CD8-positive, alpha-beta T cell (primary cell): ENCODE measurements at places on chromosomes 6 and 20. TPM values are rescaled to one million over a fixed set of nuclear protein-coding genes. Genes with fewer than 3 reads are reported as not detected.

DNA sequence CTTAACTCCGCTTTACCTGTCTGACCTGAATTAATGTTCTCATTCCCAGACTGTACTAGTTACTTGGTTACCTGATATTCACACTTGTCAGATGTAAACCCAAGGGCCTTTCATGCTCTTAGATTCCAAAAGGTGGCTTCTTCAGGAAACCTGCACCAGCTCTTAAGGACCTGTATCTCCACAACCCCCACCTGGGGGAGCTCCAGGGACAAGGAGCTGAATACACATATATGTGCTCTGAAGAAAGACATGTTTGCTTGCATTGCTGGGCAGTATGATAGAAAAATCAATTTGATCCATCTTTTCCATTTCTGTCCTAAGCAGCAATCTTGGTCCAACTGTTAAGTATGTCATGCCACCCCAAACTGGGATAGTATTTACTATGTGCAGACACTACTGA is 64.8 kb upstream of the POU3F2 start:
- DNase-seq = no peak

DNA sequence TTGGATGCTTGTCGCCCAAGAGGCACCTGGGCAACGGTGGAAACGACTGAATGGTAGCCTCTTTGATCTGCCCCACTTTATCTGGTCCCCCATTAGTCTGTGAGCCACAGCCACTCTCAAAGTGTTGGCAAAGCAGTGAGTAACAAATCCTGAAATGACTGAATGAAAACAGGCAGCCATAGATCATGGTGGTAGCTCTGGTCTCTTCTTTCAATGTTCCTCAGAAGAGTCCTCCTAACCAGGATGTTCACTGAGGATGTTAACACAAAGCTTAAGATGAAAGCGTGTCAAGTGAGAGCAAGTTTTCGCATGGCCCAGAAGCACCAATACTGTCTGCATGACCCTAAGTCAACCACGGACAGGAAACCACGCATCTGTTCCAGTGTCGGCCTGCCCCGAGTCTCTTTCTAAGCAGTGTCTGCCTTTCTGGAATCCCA is 107.3 kb downstream of the IRF4 start:
- peak; percentile 29 for DNase-seq

Gene GFOD1
- 5.6 TPM for total RNA-seq

DNA sequence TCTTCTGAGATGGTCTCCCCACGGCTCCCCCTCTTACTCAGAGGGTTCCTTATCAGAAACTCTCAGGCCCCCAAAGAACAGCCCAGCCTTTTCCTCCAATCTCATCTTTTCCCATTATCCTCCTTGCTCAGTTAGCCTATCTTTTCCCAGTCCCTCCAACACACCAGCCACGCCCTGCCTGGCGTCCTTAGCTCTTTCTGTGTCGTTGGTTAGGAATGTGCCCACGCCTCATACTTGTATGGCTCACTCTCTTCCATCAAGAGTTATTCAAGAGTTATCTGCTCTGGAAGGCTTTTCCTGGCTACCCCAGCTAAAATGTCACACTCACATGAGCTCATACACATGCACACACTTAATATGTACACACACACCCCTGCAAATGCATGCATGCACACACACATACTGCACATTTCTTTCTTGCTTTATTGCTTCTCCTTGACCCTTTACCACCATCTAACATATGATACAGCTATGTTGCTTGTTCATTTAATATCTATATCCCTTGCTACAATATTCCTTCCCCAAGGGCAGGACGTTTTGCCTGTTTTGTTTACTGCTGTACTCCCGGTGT is 37.6 kb downstream of the SLC2A10 start:
- no peak for DNase-seq

DNA sequence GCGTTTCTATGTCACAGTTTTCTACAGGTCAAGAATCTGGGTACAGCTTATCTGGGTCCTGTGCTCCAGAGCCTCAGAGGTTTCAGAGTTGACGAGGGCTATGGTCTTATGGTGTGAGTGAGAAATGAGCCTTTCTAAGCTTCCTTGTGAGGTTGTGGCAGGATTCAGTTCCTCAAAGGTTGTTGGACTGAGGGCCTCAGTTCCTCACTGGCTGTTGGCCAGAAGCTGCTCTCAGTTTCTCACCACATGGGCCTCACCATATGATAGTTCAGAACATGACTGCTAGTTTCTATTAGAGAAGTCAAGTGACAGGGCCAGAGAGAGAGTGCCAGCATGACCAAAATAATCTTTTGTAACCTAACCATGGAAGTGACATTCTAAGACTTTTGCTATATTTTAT is 96.1 kb downstream of the NUS1 start:
- DNase-seq = no peak

DNA sequence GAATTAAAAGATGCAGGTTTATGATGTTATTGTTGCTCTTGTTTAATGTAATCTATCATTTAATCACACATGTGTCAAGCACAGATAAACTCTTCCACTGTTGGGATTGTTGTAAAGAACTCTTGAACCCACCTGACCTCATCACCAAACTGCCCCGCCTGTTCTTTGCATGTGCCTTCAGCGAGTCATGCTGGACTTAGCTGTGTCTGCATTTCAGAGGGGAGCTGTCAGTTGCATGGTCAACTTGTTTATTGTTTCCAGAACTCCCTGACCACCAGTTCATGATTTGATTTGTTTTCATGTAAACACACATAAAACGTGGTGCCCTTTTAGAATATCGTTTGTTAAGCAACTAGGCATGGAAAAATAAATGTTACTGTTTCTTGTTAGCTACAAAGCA is 93.6 kb downstream of the KHDC1L start:
- DNase-seq = no peak

Gene MYLIP
- 225 TPM for total RNA-seq

- no peak for DNase-seq
Measured at GRCh38 chr20:48019940-48020339, 234.7 kb upstream of the SULF2 start.

GRCh38 chr6:142013287-142013686 is 119.4 kb upstream of the GJE1 start:
- no peak for DNase-seq

GRCh38 chr6:101640131-101640530 is 246.6 kb downstream of the GRIK2 start:
- no peak for DNase-seq

DNA sequence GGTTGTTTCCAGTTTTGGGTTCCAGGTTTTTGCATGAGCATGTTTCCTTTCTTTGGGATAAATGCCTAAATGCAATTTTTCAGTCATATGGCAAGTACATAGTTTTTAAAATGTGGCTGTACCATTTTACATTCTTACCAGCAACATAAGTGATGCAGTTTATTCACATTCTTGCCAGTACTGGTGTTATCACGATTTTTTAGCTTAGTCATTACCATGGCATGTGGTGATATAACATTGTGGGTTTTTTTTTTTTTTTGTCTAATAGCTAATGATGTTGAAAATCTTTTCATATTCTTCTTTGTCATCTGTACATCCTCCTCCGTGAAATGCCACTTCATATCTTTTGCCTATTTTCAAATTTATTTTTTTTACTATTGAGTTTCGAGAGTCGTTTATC is 2.9 kb upstream of the TDRD6 start:
- no peak for DNase-seq

- DNase-seq = no peak
Measured at GRCh38 chr6:138480279-138480949, 18.9 kb downstream of the NHSL1 start.

DNA sequence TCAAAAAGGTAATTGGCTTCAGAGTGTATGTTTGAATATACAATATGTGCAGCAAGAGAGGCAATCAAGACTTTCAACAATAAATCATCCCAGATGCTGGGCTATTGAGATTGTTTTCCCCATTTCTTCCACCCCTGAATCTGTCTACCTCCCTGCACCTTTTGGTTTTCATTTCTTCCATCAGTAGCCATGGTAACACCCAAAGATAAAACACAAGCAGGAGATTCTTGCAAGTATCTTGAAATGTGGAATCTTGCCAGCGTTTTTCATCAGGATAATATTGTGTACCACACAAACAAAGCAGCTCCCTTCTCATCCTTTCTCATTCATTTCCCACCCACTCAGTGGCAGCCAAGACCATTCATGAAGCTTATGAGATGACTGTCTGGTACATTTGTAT is 73.0 kb upstream of the NRSN1 start:
- no peak for DNase-seq

Gene TRAPPC3L
- total RNA-seq = not detected

DNA sequence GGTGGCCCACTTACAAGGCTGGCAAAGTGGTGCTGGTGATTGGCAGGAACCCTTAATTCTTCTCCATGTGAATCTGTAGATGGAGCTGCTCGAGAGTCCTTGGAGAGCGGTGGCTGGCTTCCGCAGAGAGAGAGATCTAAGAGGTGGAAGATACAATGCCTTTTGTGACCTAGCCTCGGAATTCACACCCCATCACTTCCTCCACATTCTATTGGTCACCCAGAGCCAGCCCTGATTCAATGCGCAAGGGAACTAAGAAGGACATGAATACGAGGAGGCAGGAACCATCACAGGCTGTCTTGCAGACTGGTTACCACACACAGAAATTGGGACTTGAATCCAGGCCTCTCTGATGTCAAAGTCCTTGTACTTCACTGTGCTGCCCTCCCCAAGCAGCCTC is 128.9 kb upstream of the PROKR2 start:
- DNase-seq = no peak

Gene FNDC1
- not detected for total RNA-seq

Gene SLPI
- total RNA-seq = not detected

DNA sequence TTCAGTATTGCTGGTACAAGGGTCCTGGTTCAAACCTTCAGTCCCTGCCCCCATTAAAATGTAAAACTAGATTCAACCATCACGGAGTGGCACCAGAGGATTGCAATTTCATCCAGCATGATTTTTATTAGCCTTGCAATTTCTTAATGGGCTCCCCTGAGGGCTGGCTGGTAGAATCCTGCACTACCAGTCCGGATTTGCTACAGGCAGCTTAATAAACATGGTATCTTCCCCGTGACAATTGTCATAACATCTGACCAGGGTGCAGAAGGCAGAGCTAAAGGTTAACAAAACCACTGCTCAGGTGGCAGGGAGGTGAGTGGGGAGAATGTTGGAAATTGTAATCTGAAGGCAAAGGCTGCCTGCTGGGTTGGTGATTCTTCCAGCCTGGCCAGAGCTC is 94.5 kb downstream of the PKHD1 start:
- DNase-seq = no peak

DNA sequence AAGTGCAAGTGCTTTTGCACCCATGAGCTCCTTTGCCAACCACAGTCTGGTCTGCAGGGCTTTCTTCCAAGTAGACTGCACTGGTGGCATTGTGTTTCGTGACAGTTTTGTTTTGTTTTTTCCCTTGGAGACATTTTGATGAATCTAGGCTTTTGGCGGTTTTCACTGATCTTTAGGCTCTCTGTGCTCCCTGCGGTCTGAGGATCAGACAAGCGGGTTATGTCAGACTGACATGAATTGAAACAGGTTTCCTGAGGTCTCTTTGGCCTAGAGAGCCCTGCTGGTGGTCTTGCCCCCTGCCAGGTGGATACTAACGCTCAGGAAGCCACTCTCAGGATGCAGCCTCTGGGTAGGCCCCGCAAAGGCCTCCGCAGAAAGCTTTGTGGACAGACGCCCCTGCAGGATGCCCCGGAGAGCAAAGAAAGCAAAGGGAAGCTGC is 555.4 kb upstream of the AGPAT4 start:
- DNase-seq = no peak

- peak; percentile 69 for DNase-seq
Measured at GRCh38 chr20:41133709-41134361, 3.5 kb upstream of the PLCG1 start.

DNA sequence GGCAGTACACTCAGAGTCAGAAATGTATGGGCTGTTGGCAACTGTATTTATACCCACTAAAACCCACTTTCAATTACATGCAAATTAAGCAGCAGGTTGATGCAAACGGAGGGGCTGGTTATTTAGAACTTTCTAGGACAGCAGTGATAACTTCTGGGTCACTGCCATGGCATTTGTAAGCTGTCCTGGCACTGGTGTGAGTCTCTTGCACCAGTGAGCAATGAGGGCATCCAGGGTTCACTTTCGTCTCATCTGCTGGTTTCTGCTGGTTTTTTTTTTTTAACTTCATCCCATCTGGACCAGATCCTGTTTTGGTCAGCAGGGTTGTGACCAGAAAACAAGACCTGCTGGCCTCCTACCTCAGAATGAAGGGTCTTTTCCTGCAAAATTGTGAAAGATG is 49.2 kb downstream of the CDH26 start:
- DNase-seq = no peak

DNA sequence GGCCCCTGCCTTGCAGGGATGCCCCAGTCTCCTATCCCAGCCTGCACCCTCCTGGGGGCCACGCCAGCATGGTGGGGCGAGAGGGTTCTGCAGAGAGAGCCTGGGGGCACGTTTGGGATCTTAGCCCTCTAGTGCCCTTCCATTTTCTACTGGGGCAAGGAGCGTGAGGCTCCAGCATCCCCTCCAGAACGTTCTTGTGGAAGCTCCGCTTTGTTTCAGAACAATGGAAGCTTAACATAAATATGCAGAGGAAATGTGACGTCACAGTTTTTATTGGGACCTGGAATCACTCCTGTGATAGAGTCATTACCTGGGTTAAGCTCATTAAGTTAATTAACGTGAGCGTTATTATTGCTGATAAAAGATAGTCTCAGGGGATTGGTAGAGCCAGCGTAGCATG is 19.6 kb downstream of the BHLHE23 start:
- no peak for DNase-seq

DNA sequence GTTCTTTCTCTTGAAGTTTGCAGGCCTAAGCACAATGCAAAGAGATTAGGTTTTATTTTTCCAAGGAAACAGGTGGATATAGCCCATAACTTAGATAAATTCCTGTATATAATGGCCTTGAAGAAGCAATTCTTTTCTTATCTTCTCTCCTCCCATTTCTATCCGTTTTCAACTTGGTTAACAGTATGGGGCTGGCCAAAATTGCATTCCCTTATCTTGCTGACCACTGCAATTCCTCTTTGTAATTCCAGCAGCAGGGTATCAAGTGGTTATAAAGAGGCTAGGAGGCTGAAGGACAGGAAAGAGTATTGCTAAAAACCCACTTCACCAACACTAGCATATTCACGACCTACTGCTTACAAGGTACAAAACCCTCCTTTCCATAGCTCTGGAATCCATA is 643.5 kb upstream of the ID4 start:
- DNase-seq = no peak
